NCI-H446 (cell line): ENCODE measurements at places on chromosomes 16 and 17.

- DNase-seq, result no peak
Measured at GRCh38 chr17:50634915-50635731, 442 bp downstream of the ABCC3 start.

- no peak for DNase-seq
Measured at GRCh38 chr16:75260851-75261589, 9.6 kb upstream of the BCAR1 start.

DNA sequence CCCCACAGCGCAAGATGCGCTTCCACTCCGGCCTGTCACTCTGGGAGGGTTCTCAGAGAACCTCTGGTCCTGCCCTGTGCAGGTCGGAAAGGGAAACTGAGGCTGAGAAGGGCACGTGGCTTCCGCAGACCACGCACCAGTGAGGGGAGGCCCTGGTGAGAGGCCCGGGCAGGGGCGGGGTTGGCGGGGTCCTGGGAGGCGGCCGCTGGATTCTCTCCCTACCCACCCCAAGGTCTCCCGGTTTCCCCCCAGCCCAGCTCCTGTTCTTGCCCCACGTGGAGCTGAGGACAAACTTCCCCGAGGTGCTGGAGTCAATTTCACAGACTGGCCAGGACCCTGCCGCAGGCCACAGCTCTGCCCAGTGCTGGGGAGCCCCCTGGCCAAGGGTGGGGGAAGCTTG is 11.5 kb downstream of the CCL17 start:
- no peak for DNase-seq

GRCh38 chr17:21165922-21166594 is 39.3 kb downstream of the DHRS7B start:
- DNase-seq, result no peak

GRCh38 chr17:44133918-44134476 is 7.7 kb upstream of the HROB start:
- no peak for DNase-seq

GRCh38 chr17:67377488-67378453 is 690 bp downstream of the PITPNC1 start:
- DNase-seq, result no peak

DNA sequence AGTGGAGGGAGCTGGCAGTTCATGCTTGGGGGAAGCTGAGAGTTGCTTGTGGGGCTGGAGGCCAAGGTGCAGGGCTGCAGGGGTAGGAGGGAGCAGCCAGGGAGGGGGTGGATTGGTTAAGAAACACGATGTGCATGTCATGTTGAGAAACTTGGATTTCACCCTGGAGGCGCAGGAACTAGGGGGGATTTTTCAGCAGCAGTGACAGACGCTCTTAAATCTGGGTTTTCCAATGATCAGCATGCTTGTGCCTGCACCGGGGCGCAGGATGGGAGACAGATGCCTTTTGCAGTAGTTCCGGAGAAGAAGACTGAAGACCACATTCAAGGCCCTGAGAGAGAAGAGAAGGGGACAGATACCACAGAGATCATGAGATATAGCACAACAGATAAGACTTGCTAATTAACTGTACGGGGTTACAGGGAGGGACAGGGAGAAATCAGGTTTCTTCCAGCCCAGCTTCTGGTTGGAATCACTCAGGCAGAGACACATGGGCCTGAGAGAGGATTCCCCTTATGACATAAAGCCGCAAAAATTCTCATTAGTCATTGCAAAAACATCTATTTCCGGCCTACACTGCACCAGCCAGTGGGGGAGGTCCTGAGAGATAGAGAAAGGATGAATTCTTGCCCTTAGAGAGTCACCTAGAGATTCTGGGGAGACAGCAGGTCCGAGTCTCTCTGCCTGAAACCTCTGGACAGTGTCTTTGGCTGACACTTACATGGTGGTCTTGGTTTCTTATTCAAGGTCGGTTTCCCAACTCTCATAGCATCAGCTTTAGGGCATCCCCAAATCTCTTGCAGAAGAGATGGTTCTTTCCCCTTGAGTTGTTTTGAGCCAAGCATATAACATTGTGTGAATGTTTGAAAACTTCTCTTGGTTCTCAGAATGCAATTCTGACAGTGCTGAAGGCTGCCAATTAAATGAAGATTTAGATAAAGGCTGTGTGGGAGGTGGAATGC is 27.1 kb downstream of the CDH13 start:
- DNase-seq, result no peak

- DNase-seq, result peak; percentile 58
Measured at GRCh38 chr17:56593646-56594319, at the start of gene NOG. NOG (plus strand) TSS chr17:56593699; CDS start chr17:56594224, 525 bp downstream.

- no peak for DNase-seq
Measured at GRCh38 chr16:68737730-68738629, 888 bp downstream of the CDH1 start.

GRCh38 chr17:1529863-1530262 is 13.5 kb upstream of the INPP5K start:
- DNase-seq, result no peak

- no peak for DNase-seq
Measured at GRCh38 chr16:85261657-85262557, 149.6 kb upstream of the CIBAR2 start.

- DNase-seq, result peak; percentile 61
Measured at GRCh38 chr17:38730526-38731379, 612 bp downstream of the CISD3 start.

DNA sequence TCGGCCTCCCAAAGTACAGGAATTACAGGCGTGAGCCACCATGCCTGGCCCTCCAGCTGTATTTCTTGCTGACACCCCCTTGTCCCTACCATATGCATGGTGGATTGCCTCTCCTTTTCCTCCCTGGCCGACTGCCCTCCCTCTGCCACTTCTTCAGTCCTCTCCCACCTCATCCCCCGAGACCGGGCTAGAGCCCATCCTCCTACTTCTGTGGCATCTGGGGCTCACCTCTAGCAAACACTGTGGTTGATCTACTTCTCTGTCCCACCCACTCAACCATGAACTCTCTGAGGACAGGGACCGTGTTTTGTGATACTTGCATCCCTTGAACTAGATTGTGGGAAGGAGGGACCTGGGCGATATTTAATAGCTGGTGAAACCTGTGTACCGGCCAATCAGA is 7.5 kb upstream of the AXIN2 start:
- no peak for DNase-seq

DNA sequence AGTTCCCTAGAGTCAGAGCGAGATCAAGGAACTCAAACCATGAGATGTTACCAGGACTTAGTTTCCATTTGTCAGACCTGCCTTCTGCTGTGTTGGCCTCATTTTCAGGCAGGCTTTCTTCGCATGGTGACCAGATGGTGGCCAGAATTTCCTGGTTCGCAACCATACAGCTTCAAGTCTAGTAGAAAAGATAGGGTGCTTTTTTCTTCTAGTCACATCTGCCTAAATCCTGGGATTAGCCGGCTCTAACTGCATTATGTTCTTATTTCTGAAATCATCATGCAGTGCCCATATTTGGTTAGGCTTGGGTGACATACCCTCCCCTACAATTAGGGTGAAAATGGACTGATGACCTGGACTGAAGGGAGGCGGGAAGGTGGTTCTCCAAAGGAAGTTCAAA is 131.5 kb downstream of the SHISA9 start:
- DNase-seq, result no peak

GRCh38 chr17:38611872-38612376 is 6.2 kb upstream of the SRCIN1 start:
- DNase-seq, result no peak
